Caudate nucleus (tissue), 63 donors: ENCODE measurements at places on chromosomes 5 and 9.

- no peak for DNase-seq
These were observed 71.9 kb downstream of the MFAP3 start for GRCh38 chr5:154110716-154111115.

- DNase-seq: no peak
These were observed 229.0 kb upstream of the PANK3 start for GRCh38 chr5:168808051-168808616.

GRCh38 chr5:143040622-143041021 is 270.4 kb downstream of the ARHGAP26 start:
- no peak for DNase-seq

DNA sequence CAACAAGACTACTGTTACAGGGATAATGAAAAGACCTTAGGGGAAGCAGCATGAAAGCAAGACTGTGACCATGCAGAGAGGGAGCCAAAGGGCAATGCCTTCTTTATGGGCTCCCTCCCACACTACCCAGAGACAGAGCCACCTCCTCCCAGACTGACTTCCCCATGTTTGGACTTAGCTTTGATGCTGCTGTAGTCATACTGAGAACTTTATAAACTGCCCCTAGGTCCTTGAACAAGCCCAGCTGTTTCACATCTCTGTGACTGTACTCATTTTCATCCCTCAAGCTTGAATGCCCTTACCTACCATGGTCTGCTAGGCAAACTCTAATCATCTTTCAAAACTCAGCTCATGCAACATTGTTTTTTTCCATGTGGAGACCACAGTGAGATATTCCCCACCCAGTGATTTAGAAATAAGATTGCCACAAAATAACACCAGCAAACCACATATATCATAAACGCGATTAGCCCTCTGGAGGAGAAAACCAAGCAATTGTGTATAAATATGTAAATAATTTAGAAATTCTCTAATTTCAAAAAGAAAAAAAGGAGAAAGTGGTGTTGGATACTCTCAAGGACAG is 23.4 kb upstream of the FAM169A start:
- DNase-seq: no peak

DNA sequence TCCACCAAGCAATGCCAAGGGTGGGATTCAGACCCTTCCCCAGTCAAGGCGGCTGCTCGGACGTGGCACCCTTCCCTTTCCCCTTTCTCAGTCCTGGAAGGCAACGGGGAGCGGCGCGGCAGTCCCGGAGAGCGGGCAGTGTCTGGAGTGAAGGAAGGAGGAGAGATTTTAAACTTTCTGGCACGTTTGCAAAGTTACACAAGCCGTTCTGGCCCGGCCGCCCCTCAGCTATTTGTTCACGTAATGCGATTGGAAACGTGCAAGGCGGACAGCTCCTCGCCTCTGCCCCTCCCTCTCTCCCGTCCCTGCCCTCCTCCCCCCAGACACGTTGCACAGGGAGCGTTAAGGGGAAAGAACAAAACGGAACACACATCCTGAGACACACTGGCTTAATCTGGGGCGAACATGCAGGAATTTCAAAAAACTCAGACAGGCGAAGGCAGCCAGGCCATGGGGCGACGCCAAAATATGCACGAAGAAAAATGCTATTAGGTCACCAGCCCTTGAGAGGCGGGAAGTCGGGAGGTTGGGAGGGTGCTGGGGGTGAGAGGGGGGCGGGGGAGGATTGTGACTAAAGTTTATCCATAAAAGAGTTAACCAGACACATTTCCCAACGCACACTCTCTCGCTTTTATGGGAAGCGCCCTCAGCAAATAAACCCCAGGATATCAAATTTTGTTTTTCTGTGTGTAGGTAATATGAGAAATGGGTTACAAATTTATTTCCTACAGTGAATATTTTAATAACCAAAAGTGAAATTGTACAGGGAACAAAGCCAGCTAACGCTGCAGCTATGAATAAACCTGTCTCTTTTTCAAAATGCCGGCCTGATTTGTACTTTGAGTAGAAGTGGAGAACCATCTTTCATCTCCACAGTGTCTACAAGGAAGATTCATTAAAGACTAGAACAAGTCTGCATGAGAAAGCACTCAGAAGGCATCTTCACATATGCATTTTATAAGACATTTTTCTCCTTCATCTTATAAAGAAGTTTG is at the start of gene LOX:
Gene LOX, minus strand, starts transcription at position 144 of the 995 bp plus-strand sequence. CDS start 274 bp downstream, outside the sequence.
- no peak for DNase-seq

DNA sequence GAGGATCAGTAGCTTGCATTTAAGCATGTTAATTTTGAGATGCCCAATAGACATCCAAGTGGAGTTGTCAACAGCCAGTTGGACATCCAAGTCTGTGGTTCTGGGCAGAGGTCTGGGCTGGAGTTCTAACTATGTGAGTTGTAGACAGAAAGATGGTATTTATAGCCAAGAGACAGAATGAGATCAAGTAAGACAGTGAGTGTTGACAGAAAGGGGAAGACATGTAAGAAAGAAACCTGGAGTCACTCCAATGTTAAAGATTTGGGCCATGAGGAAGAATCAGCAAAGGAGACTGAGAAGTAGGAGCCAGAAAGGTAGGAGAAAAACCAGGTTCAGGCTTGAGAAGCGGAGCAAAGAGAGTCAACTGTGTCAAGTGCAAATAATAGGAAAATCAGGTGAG is 95.5 kb upstream of the PUM3 start:
- DNase-seq: no peak

- no peak for DNase-seq
These were observed 24.4 kb upstream of the SLC1A1 start for GRCh38 chr9:4465910-4466309.

DNA sequence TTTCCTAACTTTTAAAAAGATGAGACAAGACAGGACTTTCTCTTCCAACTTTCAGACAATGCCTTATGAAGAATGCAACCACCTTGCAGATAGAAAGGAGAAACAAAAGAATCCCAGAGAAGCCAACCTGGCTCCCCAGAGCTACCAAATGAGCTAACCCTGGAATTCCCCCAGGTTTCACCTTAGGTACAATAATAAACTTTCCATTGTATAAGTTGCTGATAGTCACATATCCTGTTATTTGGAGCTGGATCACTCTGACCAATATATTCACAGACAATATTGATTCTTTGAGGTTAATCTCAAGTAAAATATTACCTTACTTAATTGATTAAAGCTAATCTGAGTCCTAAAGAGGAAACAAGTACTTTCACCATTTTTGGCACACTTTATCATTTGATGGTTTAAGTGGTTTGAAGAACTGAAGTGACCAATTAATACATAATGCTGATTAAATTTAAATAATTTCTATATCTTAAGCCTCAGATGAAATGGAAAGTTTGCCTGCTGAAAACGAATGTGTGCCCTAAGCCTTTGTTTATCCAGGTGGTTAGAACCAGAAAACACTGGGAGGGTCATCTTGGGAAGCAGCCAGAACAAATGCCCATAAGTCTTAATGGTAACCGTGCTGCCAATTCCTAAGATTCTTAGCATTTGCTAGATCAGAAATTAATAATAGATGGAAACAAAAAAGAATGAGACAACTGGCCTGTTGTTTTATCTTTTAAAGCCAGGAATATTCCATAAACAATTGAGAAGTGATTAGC is 159.6 kb upstream of the SLC12A2 start:
- no peak for DNase-seq

DNA sequence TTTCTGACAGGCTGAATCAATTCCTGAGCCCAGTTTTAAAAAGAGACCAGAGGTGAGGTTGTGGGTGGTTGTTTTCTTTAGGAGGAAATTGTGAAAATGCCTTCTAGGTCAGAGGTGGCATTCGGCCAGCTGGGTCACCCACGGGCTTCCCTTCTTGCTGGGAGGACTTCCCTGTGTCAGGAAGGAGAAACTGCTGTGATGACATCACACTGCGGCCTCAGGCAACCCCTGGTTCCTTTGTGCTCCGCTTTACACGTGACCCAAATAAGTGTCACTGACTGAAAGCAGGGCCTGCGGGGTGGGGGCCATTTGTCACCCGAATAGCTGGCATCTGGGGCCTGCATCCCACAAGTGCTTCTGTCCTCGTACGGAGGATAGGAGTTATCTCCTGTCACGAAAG is 39.7 kb downstream of the FABP6 start:
- DNase-seq: peak; percentile 27

DNA sequence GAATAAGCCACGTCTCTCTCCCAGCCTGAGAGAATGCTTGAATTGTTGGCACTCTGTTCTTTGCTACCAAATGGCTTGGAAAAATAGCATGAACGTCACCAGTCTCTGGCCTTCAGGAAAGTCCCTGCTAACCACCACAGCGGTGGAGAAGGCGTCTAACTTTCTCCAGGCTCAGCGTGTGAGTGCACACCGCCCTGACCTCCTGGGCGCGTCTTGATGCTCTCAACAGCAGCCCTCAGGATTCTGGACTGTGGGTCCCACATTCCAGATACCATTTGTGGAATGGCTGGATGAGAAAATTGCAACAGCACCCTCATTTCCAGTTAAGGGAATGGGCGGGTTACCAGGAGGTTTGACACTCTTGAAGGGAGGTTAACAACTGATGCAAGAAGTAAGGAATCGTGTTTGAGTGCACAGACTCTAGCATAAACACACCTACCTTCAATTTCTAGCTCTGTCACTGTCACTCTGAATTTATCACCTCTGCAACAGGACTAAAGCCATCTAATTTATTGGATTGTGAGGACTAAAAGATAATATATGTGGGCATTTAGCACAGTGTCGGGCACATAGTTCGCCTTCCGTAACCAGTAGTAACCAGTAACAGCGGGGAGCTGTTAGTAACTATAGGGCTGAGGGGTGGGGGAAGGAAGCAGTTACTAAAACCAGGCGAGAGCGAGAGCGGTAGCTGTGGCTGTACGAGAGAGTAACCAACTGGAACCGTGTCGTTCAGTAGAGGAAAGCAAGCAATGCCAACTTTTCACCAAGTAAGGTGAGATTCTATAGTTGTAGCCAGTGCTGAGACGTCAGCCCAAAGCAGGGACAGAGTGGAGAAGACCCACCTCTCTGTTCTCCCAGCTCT is 807 bp upstream of the PLGRKT start:
- no peak for DNase-seq

- DNase-seq: no peak
These were observed 318.5 kb downstream of the TRPM3 start for GRCh38 chr9:70802758-70803436.

GRCh38 chr9:96258967-96259366 is 43.0 kb downstream of the HSD17B3 start:
- no peak for DNase-seq

DNA sequence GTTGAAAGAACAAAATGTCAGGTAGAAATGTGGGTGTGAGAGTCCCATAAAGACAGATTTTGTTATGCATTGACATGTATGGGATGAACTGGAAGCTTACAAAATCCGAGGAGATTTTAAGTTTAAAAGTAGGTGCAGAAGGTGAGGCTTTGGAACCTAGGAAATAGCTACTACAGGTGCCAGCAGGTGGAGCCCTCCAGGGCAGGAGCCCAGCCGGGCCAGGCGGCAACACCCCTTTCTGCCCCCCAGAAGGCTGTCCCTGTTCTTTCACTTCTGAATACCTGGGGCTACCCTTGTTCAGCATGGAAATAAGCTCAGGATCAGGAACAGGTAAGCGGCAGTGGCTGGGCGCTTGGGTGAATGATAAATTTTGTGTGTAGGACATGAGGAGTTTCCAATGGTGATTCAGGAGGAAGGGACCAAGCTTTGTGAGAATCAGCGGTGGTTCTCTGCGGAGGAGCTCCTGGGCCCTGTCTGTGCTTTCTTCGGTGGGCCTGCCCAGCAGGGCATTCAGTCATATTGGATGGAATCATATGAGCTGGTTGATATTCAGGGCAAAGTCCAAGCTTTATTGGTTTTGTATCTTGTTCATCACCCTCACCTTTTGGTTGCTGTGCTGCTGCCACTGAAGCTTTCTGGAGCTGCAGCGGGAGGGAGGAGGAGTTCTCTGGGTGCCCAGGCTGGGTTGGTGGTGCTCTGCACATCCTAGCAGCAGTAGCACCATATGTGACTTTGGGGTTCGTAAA is 12.3 kb downstream of the PCBD2 start:
- DNase-seq: no peak

- no peak for DNase-seq
These were observed 11.1 kb downstream of the CXCL14 start for GRCh38 chr5:135567661-135568060.

- DNase-seq: peak; percentile 24
These were observed 5.5 kb downstream of the ADRB2 start for GRCh38 chr5:148831590-148832565.

GRCh38 chr9:82436475-82436874 is 447.9 kb downstream of the SPATA31D1 start:
- no peak for DNase-seq

- no peak for DNase-seq
These were observed 109.5 kb upstream of the NR4A3 start for GRCh38 chr9:99712214-99712613.

- no peak for DNase-seq
These were observed 5.3 kb upstream of the OTP start for GRCh38 chr5:77643654-77644370.

DNA sequence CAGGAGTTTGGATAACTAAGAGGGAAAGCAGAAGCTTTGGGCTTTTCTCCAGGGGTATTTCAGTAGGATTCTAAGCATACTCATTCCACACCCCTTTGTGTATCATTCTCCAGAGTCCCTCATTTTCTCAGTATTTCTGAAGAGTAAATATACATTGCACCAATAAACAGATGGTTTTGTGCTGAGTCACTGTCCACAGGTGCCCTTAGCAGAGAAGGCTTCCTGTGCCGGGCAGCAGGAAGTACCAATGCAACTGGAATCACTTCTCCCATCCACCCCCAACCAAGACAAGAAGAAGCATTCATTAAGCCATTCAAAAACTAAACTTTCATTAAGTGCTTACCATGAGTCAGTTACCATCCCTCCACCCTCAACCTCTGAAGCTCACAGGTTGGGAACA is 3.6 kb upstream of the CCNJL start:
- no peak for DNase-seq

DNA sequence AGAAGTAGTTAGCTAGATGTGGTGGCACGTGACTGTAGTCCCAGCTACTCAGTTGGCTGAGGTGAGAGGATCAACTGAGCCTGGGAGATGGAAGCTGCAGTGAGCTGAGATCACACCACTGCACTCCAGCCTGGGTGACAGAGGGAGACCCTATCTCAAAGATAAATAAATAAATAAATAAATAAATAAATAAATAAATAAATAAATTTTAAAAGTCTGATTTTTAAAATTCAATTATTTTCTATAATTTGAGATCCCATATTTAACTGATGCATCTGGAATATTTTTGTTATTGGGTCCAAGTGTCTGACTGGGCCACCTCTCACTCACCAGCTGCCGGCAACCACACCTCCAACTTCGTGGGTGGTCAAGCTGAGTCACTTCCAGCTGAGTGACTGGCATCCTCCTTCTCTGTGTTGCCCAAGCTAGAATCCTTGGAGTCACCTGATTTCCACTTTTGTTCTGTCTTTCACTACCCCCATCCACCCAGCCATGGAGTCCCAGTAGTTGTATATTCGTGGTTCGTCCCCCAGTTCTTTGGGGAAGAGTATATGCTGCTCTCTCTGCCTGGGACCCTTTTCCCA is 70.9 kb downstream of the EGFLAM start:
- DNase-seq: no peak

GRCh38 chr5:33129309-33129708 is 311.5 kb upstream of the TARS1 start:
- no peak for DNase-seq
